ENCODE measurements at places on chromosomes 13 and 19.

DNA sequence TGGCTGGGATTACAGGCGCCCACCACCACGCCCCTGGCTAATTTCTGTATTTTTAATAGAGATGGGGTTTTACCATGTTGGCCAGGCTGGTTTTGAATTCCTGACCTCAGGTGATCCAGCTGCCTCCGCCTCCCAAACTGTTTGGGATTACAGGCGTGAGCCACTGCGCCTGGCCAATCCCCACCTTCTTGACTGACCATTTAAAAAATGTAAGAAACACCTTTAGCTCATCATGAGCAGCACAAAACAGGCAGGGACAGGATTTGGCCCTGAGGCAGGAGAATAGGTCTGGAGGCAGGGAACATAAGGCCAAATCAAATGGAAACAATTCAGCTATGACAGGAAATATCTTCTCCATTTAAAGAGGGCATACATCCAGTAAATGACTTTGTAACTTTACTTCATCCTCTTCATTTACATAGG, 1.4 kb upstream of the MPV17L2 start:
- no peak for DNase-seq

DNA sequence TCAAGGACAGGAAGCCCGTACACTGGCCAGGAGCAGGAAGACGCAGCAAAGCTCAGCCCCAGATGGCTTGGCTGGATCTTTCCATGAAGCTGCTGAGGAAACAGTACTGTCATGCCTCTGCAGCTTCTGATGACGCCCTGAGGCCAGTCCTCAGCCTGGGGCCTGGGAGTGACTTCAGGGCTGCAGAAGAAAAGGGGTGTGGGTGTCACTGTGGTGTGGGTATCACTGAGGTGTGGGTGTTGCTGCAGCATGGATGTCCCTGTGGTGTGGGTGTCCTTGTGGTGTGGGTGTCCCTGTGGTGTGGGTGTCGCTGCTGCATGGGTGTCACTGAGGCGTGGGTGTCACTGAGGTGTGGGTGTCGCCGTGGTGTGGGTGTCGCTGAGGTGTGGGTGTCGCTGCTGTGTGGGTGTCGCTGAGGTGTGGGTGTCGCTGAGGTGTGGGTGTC, 12.0 kb upstream of the GAS6 start:
- DNase-seq: no peak

- DNase-seq: peak; percentile 87
Measured at GRCh38 chr13:80342471-80343371, 1.8 kb upstream of the SPRY2 start.

DNA sequence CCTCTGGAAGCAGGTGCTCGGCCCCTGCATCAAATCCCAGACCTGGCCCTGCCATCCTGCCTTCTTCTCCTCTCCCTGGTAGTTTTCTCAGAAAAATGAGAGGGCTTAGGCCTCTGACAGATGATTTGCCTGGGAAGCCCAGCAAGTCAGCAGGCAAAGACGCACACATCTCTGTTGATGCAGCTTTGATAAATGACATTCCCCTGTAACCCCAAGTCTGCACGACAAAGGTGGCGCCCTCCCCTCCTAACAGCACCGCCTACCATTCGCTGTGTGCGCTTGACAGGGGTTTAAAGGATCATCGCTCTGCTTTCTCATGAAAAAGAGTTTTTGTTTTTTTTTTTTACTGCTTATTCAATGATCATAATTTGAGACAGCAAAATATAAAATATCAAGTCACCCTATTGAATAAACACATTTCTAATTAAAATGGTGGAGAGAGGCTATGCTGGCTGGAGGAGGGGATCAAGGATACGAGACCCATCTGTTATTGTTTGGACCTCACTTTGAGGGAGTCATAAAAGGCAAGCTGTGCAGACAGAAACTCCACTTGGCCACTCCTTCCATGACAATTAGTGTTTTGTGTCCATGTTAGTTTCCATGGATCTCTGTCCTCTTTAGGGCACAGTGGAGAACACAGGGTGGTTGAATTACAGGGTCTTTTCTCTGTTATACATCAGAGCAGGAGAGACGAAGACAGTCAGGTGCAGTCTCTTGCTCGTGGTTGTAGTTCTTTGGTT, 126.1 kb downstream of the FGF9 start:
- DNase-seq: no peak

DNA sequence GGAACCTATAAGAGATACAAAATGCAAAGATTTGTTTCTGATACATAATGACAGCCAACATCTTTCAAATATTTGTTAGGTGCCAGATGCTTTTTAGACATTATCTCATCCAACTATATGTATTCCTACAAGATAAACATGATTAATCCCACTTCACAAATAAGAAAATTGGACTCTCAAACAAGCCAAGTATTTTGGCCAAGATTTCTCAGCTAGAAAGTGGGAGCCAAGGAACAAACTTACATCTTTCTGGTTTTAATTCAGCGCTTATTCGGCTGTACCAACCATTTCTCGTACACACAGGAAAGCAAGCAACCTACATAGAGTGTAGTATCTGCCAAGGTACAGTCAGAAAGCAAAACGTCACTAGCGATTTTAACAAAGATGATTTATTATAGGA, 85.7 kb upstream of the SERP2 start:
- no peak for DNase-seq

All from left cardiac atrium (tissue), 4 donors.